ENCODE measurements at places on chromosomes 11 and 22.

DNA sequence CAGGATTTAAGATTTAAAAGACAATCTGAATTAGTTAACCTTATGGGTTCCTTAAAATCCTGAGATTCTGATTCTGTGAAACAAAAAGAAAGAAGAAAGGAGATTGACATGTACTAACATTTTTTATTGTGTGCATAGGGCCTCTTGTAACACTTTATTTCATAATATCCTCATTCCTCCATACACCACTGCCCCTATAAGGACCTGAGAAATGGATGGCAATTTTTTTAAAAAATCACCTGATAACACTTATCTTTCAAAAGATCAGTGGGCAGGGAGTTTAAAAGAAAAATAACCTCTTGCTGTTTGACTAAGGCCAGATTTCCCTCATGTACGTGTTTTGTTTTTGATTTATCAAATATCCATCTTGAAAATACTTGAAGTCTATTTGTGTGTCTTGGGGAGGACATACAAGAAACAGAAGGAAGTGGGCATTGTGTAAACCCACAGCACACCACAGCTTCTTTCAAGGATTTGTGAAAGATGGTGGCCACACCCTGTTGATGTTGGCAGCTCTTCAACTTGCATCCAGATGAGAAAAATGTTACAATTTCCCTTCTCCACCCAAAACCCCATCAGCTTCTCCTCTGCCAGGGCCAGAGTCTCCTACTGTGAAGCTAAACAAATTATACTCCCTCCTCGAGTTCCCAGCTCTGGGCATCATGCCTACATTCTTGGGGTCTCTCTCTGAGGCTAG, 35.0 kb upstream of the MPEG1 start:
- no peak overlapping the region for H3K4me3 ChIP-seq
- H3K36me3 ChIP-seq, result no peaks in the 10 kb centered on the region
- DNase-seq, result no peak
- no peaks in the 10 kb centered on the region for H3K4me1 ChIP-seq

GRCh38 chr11:65420979-65421793, 1.4 kb upstream of the NEAT1 start:
- DNase-seq, result peak; percentile 83
- H3K27me3 ChIP-seq, result no peaks in the 10 kb centered on the region
- peaks cover 23% of the 10 kb centered on the region for H3K4me1 ChIP-seq
- peak overlapping the region; percentile 99 for H3K27ac ChIP-seq

DNA sequence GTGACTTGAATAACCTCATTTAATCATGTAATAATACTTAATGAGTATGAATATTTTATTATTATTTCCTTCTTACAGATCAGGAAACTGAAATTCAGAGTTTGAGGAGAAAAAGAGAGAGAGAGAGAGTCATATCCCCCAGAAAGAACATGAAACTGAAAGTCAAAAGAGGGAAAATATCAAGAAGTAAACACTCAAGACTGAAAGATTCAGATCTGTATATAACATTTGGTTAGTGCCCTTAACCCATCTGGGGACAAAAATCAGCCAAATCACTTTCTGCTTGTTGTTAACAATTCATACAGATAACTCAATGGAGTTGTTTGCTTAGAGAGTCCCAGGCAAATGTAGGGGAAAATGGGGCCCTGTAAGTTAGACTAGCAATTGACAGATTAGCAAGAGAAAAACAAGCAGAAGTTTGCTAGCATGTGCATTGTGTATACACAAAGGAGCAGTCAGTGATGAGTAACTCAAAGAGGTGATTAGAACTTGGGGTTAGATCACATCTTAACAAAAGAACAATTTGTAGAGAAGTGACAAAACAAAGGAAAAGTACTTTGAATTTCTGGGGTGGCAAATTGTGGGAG, 25.9 kb upstream of the MMP13 start:
- H3K27me3 ChIP-seq, result no peaks in the 10 kb centered on the region
- no peak overlapping the region for H3K4me3 ChIP-seq
- H3K4me1 ChIP-seq, result no peaks in the 10 kb centered on the region
- H3K27ac ChIP-seq, result no peak overlapping the region
- H3K36me3 ChIP-seq, result no peaks in the 10 kb centered on the region
- DNase-seq, result no peak

- H3K27me3 ChIP-seq, result no peaks in the 10 kb centered on the region
- H3K4me3 ChIP-seq, result no peak overlapping the region
- H3K4me1 ChIP-seq, result peaks cover 4% of the 10 kb centered on the region
- DNase-seq, result no peak
- H3K36me3 ChIP-seq, result peaks cover 26% of the 10 kb centered on the region
Measured at GRCh38 chr11:116928102-116928777, 90.8 kb upstream of the APOA1 start.

DNA sequence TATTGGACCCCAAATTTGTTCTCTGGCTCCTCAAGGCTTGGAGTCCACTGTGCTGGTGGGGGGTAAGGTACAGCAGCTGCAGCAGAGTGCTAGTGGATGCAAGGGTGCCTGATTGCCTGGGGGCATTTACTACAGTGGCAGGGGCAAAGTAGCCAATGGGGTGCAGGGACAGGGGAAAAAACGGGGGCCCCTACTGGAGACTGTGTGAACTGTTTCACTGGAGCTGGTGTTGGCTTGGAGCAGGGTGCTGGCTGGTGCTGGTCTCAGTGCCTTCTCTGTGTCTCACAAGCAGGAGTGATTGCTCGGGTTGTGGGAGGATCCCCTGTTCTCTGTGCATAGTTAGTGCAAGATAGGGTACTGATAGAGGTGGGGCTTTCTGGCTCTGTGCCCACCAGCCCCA, 935.9 kb downstream of the JRKL start:
- no peaks in the 10 kb centered on the region for H3K36me3 ChIP-seq
- H3K4me3 ChIP-seq, result no peak overlapping the region
- H3K4me1 ChIP-seq, result no peaks in the 10 kb centered on the region

DNA sequence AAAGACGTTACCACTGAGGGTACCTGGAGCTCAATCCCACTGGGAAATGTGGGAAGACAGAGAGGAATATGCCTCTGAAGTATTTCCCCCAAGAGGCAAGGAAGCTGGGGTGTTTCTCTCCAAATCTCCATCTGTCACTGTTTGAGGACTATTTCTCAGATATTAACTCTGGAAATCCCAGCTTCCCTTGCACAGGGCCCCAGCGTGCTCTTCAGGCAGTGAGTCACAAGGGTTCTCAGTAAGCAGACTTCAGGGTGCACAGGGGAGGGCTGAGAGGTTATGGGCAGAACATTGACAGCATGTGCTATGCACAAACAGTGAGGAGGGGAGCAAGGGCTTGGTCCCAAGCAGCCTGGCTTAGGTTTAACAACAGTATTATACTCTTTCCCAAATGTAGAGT, 60.9 kb upstream of the EED start:
- H3K27ac ChIP-seq, result no peak overlapping the region
- no peaks in the 10 kb centered on the region for H3K4me1 ChIP-seq
- H3K27me3 ChIP-seq, result no peaks in the 10 kb centered on the region
- no peaks in the 10 kb centered on the region for H3K36me3 ChIP-seq

- no peaks in the 10 kb centered on the region for H3K4me1 ChIP-seq
- H3K27ac ChIP-seq, result no peak overlapping the region
- no peaks in the 10 kb centered on the region for H3K27me3 ChIP-seq
- no peak for DNase-seq
- peaks cover 6% of the 10 kb centered on the region for H3K36me3 ChIP-seq
- no peak overlapping the region for H3K4me3 ChIP-seq
Measured at GRCh38 chr22:46422896-46423295, 87.4 kb downstream of the TRMU start.

All from endodermal cell (in vitro differentiated cells).